Hematopoietic multipotent progenitor cell treated with erythropoietin and hydrocortisone succinate and interleukin-3 and kit ligand, for 6 days (in vitro differentiated cells): ENCODE measurements at places on chromosomes 13 and 19.

- DNase-seq = no peak
Observed at GRCh38 chr13:82305588-82305987, 1576.7 kb downstream of the SLITRK1 start.

DNA sequence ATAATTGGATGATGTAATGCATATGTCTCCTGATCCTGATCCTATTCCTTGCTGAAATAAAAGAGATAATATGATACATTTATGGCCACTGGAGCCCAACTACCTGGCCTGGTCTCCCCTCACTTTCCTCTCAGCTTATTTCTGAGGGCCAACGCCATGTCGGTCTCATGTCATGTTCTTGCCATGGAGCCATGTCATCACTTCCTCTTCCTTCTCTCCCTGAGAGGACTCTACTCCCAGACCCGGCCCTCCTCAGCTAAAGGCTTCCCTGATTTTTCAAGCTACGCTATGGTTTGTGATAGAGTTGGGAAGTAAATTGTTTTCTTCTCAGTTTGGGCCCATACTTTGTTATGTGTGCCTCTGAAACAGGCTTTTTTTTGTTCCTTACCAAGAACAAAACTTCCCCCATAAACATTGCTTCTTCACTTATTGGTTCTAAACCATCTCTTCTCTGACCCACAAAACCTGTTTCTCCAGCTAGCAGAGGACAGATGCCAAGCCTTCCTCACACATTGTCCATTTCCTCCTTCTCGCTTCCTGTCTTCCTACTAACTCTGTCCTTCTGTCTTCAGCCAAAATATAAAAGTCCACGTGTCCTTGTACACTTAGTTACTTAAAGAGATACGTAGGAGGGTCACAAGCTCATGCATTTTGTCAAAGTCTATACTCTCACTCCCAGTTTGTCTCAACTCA, 319.9 kb upstream of the DACH1 start:
- no peak for DNase-seq

DNA sequence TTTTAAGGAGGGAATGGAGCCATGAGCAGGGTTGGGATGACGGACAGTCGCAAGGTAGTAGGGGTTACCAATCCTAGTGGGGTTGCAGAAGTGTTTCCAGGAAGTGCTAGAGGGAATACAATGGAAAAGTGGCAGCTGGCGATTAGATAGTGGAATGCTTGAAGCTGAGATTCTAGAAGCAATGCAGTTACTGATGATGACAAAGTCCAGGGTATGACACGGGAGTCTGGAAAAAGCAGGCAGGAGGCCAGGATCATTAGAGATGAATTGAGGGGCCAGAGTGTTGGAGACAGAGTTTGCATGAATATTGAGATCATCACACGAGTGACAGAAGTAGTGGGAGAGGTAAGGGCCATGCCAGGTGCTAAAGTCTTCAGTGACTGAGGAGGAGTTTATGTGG, 17.3 kb upstream of the KL start:
- no peak for DNase-seq

- no peak for DNase-seq
Observed at GRCh38 chr19:8605514-8605913, 5.0 kb downstream of the ADAMTS10 start.

DNA sequence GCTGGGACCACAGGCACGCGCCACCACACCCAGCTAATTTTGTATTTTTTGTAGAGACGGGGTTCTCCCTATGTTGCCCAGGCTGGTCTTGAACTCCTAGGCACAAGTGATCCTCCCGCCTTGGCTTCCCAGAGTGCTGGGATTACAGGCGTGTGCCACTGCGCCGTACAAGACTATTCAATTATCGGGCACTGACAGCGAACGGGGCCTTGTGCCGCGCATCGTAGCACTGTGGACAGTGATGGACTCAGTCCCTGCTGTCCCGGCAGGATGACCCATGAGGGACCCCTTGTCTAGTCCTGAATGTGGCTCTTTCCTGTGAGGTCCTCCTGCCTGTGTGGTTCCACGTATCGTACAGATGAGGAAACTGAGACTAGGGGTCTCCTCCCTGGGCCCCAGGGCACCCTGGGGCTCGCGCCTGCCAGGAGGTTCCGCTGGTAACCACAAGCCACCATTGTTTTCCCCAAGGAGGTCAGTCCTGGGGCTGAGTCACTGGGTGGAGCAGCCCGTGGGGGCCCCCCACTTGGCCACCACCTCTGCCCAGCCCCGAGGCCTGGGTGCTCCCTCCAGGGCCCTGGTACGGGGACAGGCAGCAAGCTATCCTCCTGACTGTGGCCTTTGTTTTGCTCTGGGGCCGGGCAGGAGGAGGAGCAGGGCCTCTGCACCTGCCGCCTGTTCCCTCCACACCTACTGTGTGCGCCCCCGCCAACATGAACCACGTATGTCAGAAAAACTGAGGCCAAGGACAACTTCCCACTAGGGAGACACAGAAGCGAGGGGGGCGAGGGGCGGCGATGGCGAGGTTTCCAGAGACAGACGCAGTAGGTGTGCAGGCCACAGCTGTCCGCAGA, 2.9 kb upstream of the TCF3 start:
- DNase-seq = peak; percentile 69

- DNase-seq = peak; percentile 43
Observed at GRCh38 chr13:100493418-100493817, 95.2 kb downstream of the GGACT start.
